Left kidney (tissue), 8 donors: ENCODE measurements at places on chromosomes 4 and X. TPM values are rescaled to one million over a fixed set of nuclear protein-coding genes. Genes with fewer than 3 reads are reported as not detected.

The EPHA5 gene
- polyA plus RNA-seq = 0.60 TPM

The PSAPL1 gene
- polyA plus RNA-seq = not detected

GRCh38 chr4:25870081-25870480, 7.3 kb upstream of the SEL1L3 start:
- DNase-seq = no peak

GRCh38 chr4:6917461-6918271, 8.0 kb downstream of the TBC1D14 start:
- DNase-seq = no peak

DNA sequence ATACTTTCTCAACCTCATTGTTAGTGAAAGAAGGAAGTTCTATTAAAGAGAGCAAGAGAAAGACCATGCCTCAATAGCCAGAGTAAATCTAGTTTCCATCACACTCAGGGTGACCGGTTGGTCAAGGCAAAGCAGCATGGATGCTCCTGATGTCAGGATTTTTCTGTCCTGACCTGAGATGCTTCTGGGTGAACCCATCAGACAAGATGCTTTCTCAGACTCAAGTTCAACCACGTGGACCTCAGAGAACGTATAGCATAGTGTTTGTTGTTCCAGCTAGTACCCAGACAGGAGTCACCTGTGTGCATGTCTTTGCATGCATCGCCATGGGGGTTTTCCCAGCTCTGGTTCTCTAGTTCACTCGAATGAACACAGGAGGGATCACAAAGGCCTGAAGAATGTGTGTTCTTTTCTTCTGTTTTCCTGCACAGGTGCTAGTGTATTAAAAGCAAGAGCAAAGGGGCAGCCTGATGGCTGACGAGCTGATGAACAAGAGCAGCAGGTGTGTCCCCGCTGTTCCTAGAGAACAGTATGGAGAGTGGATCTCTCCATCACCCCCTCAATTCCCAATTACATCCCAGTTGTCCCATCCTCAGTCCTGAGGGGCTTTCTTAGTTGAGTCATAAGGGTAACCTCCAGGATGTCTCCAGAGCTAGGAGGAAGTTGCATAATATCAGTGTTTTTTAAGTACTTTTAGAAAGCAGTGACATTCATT, 110.5 kb upstream of the ENPP6 start:
- DNase-seq = no peak

DNA sequence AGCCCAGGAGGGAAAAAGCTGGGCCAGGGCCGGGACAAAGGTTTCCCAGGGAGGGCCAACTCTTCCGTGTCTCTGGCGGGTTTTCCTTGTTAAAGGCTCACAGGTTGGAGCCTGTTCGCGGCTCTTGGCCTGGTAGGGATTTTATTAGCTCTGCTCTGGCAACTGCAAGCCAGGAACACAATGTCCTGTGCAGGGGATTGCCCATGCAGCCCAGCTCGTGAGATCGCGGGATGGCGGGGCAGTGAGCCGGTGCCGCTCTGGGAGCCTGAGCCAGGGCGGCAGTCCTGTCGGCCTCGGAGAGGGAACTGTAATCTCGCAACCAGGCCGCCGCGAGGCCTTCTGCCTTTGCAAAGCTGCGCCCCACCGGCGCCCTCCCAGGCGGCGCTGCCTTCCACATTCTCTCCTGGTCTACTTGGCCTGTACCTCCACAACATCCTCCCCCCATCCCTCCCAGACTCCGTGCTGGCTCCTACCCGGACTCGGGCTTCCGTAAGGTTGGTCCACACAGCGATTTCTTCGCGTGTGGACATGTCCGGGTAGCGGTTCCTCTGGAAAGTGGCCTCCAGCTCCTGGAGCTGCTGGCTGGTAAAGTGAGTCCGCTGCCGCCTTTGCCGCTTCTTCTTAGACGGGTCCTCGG, 2.1 kb downstream of the PITX2 start:
- peak; percentile 67 for DNase-seq

DNA sequence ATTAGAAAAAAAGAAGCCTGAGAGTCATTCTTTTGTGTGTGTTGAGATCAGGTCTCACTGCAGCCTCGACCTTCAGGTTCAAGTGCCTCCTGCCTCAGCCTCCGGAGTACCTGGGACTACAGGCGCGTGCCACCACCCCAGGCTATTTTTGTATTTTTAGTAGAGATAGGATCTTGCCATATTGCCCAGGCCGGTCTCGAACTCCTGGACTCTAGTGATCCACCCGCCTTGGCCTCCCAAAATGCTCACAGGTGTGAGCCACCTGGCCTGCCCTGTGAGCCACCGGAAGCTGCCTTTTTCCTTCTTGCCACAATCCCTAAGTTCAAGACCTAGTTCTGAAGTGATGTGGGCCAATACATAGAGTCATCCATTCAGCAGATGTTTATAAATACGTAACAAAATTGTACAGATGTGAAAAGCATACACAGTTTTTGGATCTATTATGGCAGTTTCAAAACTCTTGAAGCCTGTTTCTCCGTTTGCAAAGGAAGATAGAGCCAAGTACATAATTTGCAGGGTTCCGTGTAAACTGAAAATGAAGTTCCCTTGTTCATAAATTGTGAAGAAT, 536 bp upstream of the CTSO start:
- no peak for DNase-seq

DNA sequence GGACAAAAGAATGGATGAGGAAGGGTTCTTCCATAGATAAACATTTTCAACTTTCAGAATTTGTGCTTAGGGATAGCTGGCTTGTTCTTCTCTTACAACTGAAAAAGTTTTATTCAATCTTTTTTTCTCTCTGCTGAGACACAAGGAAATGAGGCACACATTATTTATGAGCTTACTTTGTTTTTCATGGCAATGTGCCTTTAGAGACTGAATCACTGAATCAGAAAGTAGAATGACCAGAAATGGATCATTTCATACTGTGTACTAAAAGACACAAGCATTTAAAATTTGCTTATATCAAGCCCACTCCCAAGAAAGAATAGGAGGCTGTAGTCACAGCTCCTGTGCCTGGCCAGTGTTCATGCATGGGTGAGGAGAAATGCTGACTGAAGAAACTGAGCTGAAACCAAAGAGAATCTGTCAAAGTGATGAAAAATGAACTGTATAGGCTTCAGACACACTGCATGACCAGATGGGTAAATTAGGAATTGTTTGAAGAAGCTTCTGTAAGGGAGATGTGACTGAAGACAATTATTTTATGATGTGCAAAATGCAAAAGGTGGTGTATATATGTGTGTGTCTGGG, 413.8 kb downstream of the RAPGEF2 start:
- DNase-seq = peak; percentile 14

DNA sequence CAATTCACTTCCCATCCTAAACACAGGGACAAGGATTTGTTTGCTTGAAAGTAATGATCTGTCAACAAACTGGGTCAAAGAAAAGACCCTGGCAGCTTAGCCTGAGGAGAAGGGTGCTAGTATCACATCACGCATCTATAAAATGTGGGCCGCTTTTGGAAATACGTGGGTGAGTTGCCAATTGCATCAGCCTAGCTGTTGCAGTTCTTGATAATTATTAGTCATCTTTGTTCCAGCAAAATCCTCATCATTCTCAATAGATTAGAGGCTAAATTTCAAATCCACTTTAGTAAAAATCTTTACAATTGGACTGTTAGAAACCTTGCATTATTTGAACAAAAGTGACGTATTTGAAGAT, 33.6 kb upstream of the TAPT1 start:
- no peak for DNase-seq

- DNase-seq = no peak
Measured at GRCh38 chrX:115559672-115560071, 1.3 kb upstream of the PLS3 start.
